Motor neuron (in vitro differentiated cells): ENCODE measurements at places on chromosomes 4 and X. TPM values are rescaled to one million over a fixed set of nuclear protein-coding genes. Genes with fewer than 3 reads are reported as not detected.
A peak's percentile ranks its signal among the peaks of the same experiment; 100 is the strongest.

DNA sequence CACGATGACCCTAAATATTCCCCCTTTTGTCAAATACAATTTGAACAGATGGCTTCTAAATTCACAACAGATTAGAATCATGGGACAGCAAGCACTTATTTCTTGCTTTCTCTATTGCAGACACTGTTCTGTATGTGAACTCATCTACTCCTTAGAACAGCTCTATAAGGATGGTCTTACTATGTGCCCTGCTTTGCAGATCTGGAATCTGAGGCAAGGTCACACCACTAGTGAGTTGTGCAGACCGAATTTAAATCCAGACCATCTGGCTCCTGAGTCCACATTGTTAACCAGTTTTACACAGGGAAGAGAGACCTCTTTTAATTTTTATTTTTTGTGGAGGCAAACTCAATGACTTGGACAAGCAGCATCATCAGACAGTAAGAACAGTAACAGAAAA is 50.2 kb downstream of the GPRIN3 start:
- peak; percentile 39 for ATAC-seq

DNA sequence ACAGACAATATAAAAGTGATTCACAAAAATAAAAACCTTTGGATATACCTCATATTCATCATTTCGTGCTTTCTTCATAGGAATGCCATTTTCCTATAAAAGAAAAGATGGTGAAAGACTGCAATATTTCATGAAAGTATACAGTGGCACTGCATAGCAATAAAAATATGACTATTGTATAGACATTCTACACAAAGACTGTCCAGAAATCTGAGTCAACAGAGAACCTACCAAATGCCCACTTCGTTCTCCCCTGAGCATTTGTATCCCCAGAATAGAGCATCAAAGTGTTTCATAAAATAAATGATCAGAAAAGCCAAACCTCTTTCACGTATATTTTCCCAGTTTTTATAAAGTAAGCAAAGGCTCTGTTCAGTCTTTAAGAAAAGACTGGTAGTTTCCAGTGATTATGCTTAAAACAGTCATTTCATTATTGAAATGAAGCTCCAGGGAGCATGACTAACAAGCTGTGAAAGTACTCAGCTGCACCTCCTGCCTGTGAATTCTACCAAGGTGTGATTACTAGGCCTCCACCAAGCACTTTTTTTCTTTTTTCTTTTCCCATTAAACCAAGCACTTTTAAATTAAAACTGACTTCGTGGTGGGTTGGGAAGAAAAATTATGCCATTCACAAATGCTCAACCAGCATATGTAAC is 20.2 kb downstream of the PPA2 start:
- peak; percentile 64 for ATAC-seq

DGKK gene
- 0.11 TPM in 1 of 2 replicates, not detected in the other for total RNA-seq

GRCh38 chrX:18886005-18886343 is 97.9 kb downstream of the PHKA2 start:
- no peak for ATAC-seq

FMR1NB gene
- not detected in 2 replicates for total RNA-seq

GRCh38 chrX:17550011-17550410 is 175.0 kb downstream of the NHS start:
- ATAC-seq, result no peak

GRCh38 chr4:80097400-80098177 is 24.6 kb upstream of the ANTXR2 start:
- ATAC-seq, result no peak

ELK1 gene
- 23.6 and 24.6 TPM in 2 replicates for total RNA-seq

DNA sequence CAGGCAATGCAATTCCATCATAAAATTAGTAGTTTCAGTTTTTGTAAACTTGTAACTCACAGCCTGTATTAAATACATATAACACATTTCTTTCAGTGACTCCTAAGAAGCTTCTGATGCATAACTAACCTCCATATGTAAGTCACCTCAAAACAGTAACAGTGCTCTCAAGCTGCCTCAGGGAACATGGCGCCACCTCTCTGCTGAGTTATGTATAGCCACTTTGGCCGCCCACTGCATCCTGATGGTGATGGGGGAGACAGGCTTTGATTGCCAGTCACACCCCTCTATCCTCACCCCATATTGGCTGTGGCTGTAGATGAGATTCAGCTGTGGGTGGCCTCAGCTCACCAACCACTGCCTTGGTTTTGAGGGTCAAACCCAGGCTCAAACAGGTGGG is 54.3 kb downstream of the LRBA start:
- no peak for ATAC-seq

DNA sequence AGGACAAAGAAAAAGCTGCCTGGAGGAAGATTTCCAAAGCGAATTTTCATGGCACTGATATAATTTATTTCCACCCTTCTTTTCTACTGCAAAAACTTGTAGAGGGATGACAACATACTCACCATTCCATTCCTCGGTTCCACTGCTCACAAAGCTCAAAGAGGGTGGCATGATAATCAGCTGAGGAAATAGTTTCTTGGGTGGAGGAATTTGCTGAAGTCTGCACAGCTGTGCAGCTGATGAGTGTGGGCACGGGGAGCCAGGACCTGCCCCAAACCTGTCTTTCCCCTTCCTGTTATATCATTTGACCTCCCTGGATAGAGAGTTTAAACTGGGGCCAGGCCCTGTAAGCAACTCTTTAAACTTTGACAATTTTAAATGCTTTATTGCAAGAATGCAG is 160.6 kb downstream of the PACRGL start:
- no peak for ATAC-seq

MUC7 gene
- 0.34 and 0.47 TPM in 2 replicates for total RNA-seq
